ENCODE measurements at places on chromosomes 2 and 18.

DNA sequence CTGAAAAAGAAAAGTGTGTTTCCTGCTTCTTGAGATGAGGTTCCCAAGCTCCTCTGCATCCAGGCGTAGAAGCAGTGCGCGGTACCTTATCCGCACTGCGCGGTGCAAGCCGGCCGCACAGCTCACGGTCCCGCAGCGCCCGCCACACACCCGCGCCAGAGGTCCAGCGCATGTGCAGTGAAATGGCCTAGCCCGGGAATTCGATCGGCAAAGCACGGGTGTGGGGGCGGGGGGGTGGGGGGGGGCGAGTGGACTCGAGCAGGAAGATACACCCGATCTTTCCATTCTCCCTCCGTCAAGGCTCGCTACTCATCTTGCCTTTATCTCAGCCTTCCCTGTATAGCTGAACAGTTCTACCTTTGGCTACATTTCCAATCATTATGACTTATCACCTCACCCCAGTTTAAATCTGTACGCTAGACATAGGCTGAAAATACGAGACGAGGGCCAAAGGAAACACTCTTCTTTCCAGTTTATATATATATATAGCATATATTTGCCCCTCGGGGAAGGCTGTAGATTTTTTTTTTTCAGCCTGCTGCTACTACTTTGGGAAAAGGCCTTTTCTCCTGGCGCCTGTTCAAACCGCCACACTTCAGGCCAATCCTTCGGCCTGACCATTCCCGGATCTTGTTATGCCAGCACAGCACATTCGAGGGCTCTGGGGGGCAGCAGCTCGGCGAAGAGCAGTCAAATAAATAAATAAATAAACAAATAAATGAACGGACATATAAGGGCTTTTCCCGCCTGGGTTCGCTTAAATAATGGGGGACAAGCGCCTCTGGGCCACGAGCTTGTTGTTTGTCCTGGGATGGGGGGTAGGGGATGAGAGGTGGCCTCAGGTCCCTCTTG, 10.4 kb downstream of the HOXD8 start:
- no peak for DNase-seq

DNA sequence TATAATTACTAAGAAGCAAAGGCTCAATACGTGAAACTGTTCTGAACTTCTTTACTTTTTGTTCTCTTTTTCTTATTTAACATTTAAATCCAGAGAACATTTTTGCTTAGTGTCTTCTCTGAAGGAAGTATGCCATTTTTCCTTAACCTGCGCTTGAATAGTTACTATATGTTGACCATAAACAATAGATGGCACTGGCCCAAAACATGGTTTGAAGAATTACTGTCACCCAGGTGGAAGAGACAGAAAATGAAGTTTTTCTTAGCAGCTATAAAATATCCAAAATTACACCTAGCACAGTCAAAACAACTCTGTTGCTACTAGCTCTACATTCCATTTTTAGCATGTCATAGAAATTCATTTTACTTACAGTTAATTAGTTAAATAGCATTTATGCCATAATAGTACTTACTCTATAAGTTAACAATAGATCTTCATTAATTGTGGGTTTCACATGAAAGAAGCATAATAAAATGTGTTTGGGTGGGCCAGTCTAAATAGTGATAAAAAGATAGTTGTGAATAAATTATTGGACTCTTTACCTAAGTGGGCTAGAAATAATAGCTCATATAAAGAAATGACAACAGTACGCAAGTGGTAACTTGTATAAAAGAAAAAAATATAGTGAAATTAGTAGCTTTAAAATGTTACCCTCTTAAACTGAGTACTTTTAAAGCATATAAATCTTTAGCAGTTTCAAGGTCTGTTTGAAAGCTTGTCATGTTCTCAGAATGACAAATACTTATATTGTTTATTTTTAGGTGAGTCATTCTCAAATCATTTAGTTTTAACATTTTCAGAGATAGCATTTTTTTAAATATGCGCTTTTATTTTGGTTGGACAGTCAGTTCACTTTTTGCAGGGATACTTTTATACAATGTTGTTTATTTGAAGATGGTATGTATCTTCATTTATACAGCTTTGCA, 3.7 kb downstream of the ETAA1 start:
- DNase-seq, result no peak

GRCh38 chr2:28818053-28818452, 7.4 kb downstream of the SPDYA start:
- no peak for DNase-seq

- DNase-seq, result no peak
Measured at GRCh38 chr2:44668336-44668735, 273.2 kb upstream of the SIX3 start.

DNA sequence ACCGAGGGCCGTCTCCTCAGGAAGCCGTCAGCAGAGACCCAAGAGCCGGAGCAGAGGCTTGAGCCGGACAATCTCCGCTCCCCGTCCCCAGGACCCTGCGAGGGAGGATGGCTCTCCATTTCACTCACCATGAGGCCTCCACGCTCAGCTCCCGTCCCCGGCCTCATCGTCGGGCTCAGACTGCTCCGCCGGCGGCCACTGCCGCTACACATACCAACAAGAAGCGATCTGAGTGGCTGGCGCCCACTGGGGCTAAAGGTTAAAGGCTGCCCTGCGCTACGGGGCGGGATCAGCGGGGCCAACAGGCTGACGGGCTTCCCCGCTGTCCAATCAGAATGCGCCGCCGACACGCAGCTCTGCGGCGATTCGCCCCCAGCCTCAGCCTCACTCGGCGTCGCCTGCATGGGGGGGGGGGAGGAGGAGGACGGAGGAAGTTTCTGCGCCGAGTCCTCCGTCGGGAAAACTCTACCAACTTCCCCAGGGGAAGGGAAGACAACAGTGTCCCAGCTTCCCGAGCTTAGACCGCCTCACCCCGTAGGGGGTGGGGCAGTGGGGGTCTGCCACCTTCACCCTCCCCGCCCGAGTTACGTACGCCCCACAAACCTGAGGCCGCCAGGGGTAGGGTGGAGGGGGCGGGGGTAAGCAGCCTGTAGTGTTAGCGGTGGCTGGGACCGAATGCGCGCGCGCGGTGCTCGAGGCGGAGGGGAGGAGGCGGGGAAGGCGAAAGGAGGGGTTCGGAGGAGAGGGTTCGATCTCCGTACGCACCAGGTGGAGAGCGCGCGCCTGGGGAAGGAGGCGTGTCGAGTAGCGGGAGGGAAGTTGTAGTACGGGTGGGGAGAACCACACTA, at the start of gene PRPF40A:
Gene PRPF40A, minus strand, starts transcription at position 234 of the 848 bp plus-strand sequence. Its CDS starts 22 bp downstream, at position 212.
- peak; percentile 98 for DNase-seq

DNA sequence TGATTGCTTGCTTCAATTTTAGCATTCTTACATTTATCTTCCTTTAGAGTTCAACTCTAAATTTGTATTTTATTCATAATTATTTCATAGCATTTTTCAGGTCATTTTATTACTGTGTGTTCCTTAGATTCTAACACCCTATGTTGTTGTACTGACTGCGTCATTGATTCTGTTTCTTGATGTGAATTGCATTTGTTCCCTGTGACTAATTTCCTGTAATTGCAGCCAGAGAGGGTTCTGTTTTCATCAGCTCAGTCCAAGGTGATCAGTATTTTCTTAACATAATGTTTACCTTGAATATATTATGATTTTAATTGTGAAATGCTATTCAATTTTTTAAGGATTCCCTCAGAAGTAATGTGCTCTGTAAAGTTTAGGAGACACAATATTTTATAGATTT, 970.2 kb upstream of the PIK3C3 start:
- no peak for DNase-seq

- no peak for DNase-seq
Measured at GRCh38 chr2:217939220-217939619, 63.6 kb downstream of the TNS1 start.

- no peak for DNase-seq
Measured at GRCh38 chr2:69483696-69484095, 46.5 kb upstream of the NFU1 start.

GRCh38 chr2:97993926-97994325, 1.8 kb downstream of the TMEM131 start:
- DNase-seq, result no peak

DNA sequence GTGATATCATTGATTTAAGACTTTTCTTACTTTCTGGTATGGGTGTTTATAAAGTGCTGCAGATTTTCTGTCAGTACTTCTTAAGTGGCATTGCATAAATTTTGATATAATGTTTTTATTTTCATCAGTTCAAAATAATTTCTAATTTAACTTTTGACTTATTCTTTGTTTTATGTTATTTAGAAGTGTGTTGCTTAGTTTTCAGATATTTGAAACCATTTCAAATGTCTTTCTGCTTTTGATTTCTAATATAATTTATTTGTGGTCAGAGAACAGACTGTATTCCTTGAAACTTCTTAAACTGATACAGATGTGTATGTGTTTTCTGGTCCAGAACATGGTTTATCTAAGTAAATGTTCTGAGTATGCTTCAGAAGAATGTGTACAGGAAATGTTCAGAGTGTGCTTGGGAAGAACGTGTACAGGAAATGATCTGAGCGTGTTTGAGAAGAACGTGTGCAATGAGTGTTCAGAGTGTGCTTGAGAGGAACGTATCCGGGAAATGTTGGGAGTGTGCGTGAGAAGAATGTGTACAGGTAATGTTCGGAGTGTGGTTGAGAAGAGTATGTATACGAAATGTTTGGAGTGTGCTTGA, 265.7 kb upstream of the HS6ST1 start:
- no peak for DNase-seq

DNA sequence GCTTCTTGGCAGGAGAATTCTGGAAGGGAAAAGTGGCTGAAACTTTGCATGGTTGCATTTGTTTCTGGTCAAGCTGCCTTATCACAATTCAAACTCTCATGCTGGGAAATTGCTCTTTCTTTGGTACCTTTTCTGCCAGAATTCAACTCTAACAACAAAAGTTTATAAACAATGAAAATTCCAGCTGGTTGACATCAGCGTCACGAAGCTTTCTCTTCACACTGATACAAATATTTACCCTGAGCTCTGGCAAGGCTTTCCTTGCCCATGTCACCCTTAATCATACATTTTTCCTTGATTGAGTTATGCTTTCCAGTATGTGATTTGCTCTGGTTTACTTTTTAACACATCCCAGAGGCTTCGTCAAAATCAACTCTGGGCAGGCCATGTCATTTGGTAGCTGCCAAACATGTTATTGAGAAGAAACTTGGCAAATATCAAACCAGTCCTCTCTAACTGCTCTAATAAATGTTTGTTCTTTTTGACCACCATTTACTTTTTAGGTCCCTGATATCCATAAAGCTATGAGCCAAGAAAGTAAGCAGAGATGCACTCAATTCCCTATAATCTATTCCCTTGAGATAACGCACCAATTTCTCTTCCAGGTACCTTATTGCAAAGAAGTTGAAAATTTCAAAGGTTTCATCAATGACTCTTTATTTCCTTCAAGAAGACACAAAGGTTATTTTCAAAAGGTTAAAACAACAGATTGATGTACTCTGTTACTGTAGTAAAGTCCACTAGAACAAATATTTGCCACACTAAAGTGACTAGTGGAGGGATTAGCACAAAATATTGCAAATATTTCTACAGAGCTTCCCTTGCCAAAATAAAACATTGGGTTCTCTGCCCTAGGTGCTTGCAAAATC, 1241.1 kb upstream of the ZEB2 start:
- DNase-seq, result no peak

GRCh38 chr2:133652398-133652797, 84.1 kb upstream of the NCKAP5 start:
- no peak for DNase-seq

DNA sequence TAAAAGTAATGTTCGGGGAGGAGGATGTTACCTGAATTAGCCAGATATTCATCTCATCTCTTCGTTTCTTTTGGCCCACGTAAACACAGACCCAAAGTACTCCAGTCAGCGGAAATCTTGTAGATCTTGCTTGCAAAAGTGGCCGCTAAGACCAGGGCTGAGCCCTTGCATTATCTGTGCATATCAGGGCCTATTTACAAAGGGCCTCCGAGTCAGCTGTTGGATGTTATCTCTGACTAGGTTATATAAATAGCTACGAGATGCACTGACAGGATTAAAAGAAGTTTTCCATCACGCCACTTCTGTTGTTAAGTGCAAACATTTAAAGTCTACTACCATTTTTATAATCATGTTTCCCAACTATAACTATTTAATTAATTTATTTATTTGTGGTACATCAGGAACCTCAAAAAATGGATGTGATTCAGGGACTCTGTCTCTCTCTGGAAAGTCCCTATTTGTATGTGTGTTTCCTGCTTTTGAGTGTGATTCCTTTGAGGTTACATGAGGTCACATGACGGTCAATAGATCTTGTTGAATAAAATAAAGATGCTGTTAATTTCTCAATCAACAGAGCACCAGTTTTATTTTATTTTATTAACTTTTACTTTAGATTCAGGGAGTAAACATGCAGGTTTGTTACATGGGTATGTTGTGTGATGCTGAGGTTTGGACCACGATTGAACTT, 46.8 kb upstream of the MBOAT2 start:
- no peak for DNase-seq

- no peak for DNase-seq
Measured at GRCh38 chr2:8095978-8096377, 585.9 kb upstream of the ID2 start.

- no peak for DNase-seq
Measured at GRCh38 chr18:78246050-78246449, 733.6 kb upstream of the SALL3 start.

DNA sequence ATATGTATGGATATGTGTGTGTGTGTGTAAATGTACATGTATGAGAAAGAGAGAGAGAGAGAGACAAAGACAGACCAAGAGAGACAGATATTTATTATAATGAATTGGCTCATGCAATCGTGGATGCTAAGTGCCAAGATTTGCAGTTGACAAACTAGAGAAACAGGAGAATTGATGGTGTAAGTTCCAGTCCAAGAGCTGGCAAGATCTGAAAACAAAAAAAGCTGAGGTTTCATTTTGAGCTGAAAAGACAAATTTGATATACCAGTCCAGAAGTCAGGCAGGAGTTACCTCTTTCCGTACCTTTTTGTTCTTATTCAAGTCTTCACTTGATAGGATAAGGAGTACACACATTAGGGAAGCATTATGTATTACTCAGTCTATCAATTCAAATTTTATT, 157.8 kb downstream of the COPS8 start:
- DNase-seq, result no peak
